CD4-positive, alpha-beta T cell treated with Interleukin-4 for 1 hour (primary cell): ENCODE measurements at places on chromosomes 11 and 22.

DNA sequence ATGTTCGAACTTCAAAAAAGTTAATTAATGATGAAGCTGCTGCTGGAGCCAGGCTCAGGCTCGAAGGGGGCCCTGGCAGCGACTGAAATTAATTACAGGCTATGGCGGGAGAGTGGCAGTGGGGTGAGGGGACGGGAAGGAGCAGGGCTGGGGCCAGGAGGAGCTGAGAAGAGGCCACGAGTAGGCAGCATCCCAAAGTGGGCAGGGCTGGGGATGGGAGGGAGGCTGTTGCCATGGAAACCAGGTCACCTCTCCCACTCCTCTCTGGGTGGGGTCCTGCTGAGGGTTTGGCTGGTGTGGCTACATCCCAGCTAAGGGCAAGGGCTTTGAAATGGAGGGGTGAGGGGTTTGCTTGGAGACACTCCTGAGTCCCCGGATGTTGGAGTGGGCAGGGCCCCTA is 23.9 kb downstream of the CACNA1I start:
- no peak for DNase-seq

- DNase-seq, result no peak
Observed at GRCh38 chr11:44494785-44495184, 70.7 kb upstream of the CD82 start.

DNA sequence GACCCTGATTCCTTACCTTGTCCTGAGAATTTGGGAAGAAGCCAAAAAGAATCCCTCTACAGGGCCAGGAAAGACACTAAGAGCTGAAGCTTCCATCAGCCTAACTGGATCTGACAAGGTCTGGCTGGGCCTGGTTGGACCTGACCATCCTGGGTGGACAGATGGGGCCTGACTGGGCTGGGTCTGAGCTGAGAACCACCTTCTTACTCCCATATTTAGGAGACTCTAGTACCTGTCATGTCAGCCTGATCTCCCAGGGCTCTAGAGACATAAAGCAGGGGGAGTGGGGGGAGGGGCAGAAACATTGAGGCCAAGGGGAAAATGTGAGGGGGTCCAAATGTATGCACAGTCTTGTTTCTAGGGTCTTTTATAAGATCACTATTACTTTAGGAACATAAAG is 129.9 kb downstream of the BUD13 start:
- no peak for DNase-seq

DNA sequence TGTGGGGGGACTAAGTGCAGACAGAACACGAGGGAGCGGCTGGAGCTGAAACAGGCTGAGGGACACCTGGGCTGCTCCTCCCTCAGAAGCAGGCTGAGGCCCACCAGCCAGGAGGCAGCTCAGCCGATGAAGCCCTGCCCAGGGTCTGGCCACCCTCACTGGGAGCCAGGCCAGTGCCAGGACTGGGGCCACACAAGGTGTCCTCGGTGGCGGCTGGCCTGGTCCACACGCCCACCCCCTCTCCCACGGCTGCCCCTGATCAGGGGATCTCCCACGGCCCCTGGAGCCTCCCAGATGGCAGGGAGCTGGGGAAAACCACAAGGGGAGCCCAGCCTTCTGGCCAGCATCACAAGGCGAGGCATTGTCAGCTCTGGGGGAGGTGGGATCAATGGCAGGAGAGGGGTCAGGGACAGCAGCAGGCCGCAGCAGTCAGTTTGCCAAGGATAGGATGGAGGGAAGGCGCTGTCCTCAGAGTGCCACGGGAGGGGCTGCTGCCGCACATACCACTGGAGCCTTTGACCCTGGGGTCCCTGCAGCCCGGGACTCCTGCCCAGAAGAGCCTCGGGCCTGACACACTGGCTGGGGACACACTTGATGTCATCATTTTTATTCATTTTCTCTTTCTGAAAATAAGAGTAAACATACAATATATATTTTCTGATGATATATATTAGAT is 11.7 kb upstream of the RASL10A start:
- DNase-seq, result no peak

GRCh38 chr11:45432100-45432499 is 146.0 kb upstream of the SYT13 start:
- no peak for DNase-seq

- DNase-seq, result no peak
Observed at GRCh38 chr11:76768909-76769560, 14.1 kb upstream of the TSKU start.

GRCh38 chr11:62427630-62428233 is 8.9 kb downstream of the SCGB1A1 start:
- DNase-seq, result no peak

GRCh38 chr11:22957786-22958185 is 97.5 kb upstream of the CCDC179 start:
- DNase-seq, result no peak

DNA sequence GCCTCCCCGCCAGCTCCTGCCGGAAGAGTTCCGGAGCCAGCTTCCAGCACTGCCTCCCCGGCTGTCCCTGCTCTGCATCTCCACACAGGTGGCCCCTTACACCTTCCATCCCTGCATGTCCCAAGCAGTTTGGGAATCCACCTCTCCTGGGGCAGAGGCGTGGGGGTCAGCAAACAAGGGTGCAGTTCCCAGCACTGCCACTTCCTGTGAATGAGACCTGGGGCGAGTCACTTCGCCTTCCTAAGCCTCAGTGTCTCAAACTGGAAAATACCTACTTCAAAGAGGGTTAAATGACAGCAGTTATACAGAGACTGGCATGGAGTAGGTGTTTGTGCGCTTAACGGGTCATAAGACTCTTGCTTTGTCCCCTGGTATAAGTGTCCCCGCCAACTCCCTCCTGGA is 5.2 kb downstream of the CYTH4 start:
- no peak for DNase-seq

DNA sequence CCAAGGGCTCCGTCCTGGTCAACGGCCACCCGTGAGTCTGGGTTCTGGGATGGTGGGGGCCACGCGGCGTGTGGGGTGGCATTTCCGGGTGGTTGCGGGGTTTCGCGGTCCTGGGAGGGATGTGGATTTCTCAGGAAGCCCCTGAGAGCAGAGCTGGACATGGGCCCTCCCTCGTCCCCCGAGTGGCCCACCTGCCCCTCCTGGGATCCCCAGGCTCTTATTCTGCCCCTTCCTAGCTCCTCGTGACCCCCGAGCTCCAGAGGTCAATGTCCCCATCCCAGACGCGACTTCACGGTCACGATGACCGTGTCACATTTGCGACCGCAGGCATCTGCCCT is 4.4 kb downstream of the MUC5AC start:
- no peak for DNase-seq

GRCh38 chr11:2750682-2751522 is 51.1 kb upstream of the KCNQ1OT1 start:
- no peak for DNase-seq

- no peak for DNase-seq
Observed at GRCh38 chr11:22800482-22800881, 29.1 kb downstream of the SVIP start.

GRCh38 chr11:123183391-123184099 is 11.5 kb downstream of the CLMP start:
- no peak for DNase-seq

DNA sequence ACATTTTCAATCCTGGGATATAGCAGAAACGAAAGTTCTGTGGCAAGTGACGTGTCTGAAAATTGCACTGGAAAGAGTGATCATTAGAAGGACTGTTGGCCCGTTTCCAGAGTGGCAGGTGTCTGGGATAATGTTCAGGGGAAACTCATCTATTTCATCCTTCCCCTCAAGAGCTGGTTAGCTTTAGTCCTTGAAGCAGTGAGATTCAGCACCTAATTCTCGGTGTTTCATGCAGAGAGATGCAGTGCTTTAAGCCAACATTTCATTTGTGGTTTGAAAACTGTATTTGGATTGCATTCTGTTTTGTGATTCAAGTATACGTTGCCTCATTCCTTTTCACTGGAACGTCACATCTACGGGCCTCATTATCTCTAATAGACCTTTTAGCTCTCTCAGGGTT is 205.0 kb upstream of the RAG2 start:
- DNase-seq, result no peak

DNA sequence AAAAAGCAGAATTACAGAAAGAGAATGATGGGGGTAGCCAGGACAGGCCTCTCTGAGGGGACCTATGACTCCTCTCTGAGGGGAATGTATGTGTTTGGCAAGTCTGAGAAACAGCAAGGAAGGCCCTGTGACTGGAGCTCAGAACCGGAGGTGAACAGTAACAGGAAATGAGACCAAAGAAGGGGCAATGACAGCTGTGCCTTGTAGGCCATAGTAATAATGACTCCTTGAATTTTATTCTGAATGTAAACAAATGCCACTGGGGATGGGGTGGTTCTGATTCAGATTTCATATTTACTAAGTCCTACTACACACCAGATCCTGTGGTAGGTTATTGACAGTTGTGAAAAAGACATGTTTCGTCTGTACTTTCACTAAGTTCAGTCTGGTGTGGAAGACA is 52.8 kb upstream of the APOA1 start:
- DNase-seq, result peak; percentile 28

DNA sequence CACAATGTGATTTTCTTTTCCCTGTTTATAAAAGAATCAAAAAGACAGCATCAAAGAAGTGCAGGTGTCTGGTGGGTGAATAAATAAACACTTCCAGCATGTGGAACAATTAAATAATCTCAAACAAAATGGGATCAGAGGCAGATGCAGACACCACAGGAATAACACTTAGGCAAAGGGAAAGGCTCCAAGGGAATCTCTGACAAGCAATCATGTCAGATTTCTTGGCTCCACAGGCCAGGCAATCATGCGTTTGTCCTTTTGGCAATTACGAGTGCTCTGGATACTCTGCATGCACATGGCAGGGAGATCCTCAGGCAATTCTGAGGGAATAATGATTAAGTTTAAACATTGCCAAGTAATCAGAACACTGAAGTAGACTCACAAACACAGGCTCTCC is 403.5 kb upstream of the LUZP2 start:
- no peak for DNase-seq

DNA sequence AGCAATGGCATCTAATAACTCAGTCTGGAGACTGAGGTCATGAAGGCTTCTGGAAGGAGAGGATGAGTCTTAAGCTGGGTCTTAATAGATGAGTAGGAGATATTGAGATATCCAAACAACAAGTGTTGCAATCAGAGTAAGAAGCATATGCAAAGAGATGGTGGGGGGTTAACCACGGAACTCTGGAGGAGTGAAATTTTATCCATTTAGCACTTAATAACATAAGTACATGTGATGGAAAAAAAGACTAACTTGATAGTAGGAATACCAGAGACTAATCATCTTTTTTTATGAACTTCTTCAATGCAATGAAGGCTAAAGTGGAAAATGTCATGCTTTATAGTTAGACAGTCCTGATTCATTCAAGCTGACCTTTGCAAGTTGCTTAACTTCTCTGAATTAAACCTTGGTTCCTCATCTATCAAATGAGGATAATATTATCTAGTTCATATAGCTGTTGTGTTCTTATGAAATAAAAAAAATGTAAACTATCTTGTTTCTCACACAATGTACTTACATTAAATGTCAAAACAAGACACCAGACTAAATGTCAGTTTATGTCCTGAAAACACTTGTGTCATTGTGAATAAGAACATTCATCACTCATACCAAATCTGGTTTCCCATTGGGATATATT is 403.1 kb upstream of the CCDC90B start:
- no peak for DNase-seq

- no peak for DNase-seq
Observed at GRCh38 chr11:73395297-73396208, 19.4 kb downstream of the RELT start.

DNA sequence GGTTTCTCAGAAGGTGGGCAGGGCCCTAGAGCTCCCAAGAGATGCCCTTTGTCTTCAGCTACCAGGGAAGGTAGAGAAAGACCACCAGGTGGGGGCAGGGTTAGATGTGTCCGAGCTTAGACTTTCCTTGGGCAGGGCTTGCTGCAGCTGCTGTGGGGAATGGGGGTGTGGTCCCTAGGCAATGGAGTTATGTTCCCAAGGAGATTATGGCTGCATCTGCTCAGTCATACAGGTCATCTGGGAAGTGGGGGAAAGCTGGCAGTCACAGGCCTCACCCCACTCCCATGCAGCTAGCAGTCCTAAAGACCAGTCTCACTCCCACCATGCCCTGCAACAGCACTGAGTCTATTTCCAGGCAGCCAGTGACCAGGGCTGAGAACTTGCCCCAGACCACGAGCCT is 29.5 kb downstream of the MMP27 start:
- DNase-seq, result no peak

GRCh38 chr11:32940865-32941264 is 48.3 kb downstream of the QSER1 start:
- DNase-seq, result no peak

GRCh38 chr11:128757235-128757711 is 63.4 kb downstream of the FLI1 start:
- peak; percentile 86 for DNase-seq

GRCh38 chr11:103680826-103681225 is 355.6 kb upstream of the DDI1 start:
- DNase-seq, result no peak

GRCh38 chr11:67525275-67525976 is 2.2 kb upstream of the CABP2 start:
- no peak for DNase-seq

DNA sequence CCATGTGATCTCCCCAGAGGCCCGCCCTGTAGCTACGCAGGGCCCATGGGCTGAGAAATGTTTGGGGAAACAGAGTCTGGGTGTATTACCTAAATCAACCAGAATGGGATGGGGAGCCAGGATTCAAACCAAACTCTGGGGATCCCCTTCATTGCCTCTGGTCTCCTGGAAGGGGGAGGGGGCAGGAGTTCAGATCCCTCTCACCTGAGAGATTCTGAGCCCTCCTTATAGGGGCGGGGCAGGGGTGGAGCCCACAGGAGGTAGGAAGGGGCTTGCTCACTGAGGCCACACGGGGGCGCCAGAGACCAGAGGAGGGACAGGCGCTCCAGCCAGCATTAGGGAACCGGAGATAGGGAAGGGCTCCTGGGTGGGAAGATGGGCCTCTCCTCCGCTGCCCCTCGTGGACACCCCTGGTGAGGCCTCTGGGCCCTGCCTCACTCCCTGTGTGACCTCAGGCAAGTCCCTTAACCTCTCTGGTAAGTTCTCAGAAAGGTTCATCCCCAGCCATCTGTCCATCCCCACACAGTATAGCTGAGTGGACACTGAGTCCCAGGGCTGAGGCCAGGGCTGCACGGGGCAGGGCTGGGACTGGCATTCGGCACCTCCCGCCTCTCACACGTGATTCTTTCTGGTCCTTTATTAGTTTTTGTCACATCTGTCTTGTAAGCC is 2.7 kb upstream of the CDC42BPG start:
- DNase-seq, result peak; percentile 91

DNA sequence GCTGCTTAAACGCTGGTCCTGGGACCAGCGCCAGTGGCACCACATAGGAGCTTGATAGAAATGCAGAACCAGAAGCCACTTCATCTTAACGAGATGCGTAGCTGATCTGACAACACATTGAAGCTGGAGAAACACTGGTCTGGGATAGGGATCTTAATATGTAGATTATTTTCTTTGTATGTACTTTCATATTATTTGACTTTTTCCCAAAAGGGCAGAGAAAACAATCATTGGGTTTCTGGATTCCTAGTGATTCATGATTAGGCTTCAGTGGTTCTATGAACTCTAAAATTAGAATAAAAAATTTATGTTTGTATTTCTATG is 12.3 kb downstream of the MPEG1 start:
- DNase-seq, result no peak

- no peak for DNase-seq
Observed at GRCh38 chr22:46519377-46519776, 18.0 kb downstream of the CELSR1 start.
